Nucleus accumbens (tissue), 56 donors: ENCODE measurements at places on chromosomes 2 and 18.

DNA sequence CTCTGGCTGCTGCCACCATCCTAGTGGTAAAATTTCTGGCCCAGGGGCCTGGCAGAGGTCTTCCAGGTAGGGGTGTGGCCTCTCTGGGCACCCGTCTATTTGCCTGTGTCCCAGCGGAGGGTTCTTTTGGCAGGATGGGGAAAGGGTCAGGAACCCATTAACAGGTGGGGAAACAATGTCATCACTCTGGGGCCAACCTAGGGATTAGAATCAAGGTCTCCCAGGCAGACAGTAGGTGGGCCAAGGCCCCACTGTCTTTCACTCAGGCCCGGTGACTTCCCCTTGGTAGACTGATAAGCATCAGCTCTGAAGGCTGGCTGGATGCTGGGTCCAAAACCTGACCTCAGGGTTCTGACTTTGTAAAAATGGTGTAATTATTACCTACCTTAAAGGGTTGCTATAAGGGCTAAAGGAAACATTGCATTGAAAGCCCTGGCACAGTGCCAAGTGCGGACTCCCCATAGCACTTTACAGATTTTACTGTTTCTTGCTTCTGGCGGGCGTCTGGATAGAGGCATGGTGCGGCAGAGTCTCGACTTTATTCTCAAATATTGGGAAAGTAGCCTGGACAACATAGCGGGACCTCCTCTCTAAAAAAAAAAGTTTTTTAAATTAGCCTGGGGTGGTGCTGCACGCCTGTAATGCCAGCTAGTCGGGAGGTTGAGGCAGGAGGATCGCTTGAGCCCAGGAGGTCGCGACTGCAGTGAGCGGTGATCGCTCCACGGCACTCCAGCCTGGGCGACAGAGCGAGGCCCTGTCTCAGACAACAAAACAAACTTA is 2.2 kb downstream of the LBX2 start:
- DNase-seq = no peak

DNA sequence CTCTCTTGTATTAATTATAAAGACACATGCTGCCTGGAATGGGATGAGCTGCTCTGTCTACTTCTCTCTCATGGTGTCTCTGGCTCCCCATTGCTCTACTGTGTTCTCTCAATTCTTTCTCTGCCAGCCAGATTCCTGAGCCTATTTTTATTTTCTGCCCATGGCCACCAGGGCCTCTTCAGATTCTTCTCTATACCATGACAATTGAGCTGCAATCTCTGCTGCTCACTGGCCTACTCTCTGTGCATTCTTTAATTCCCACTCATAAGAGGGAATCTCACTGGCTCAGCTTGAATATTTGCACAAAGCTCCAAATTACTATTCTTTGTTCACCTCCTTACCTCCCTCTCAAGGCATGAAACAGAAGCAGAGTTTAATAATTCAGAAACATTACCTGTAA is 161.4 kb upstream of the GULP1 start:
- DNase-seq = no peak

DNA sequence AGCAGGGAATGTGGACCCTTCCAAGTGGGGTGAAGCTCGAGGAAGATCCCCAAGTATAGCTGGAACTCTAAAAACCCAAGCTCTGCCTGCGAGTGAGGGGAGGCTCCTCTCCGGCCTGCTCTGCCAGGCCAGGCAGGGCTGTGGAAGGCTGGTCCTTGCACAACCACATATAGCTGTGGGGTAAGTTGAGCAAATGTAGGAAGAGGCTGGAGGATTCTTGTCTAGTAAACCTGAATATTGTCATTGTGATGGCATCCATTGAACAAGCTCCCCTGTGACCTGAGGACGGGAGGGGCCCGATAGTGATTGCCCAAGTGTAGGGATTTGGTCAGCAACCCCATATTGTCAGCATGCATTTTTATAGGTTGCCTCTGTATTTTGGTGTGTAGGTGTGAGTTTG is 103.0 kb downstream of the ACKR3 start:
- DNase-seq = no peak

DNA sequence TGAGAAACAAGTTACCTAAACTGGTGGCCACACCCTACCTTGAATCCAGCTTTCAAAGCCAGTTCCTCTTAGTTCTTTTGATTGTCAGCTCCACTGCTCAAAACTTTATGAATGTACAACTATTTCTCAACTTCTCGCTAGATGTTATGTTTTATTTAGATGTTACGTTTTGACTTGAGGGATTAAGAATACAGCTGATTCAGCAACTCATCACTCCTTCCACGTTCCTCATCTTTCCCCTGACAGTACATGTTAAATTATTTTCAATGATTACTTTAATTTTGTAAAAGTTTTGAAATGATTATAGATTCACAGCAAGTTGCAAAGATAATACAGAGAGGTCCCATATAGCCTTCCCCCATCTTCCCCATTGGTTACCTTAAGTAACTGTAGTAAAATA is 553.4 kb downstream of the GALR1 start:
- no peak for DNase-seq

- DNase-seq = no peak
Measured at GRCh38 chr2:46306330-46306751, 9.1 kb downstream of the EPAS1 start.

- no peak for DNase-seq
Measured at GRCh38 chr18:10038268-10038667, 124.5 kb downstream of the VAPA start.

GRCh38 chr2:48200620-48201293 is 294.5 kb upstream of the FBXO11 start:
- DNase-seq = no peak

DNA sequence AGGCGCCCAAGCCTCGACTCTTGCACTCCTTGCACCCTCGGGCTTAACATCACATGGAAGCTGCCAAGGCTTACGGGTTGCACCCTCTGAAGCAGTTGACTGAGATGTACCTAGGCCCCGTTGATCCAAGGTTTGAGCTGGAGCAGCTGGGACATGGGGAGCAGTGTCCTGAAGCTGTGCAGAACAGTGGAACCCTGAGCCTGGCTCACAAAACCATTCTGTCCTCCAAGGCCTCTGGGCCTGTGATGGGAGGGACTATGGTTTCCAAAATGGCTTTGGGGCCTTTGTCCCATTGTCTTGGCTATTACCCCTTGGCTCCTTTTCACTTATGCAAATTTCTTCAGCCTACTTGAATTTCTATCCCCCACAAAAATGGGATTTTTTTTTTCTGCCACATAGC is 454.0 kb downstream of the PIK3C3 start:
- DNase-seq = no peak

- no peak for DNase-seq
Measured at GRCh38 chr18:10490401-10491165, 35.2 kb upstream of the NAPG start.

DNA sequence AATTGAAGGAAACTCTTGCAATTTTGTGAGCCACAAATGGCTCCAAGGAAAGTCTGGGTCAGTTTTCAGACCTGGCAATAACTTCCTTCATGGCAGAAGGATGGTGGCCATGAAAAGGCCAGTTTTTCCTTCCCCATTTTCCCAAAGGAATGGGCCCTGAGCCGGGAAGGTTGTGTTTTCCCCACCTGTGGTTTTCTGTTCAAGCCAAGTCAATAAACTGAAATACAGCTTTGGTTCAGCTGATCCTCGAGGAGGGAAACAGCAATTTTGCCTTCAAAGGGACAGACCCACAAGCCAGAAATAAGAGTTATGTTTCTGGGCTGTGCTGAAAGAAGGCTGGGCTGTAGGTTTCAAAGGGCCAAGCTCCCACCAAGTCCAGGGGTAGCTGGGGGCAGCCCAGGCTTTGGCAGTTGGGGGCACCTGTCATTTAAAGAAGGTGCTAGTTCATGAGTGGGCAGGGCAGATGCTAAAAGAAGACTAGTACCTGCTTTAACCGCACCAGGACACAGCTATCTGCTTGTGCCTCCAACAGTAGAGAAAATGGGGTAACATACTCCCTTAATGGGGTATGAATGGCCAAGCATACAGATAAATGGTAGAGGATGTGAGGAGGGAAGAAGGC is 97.0 kb downstream of the TTC32 start:
- DNase-seq = no peak

- DNase-seq = no peak
Measured at GRCh38 chr18:32760391-32760790, 12.4 kb downstream of the KLHL14 start.

DNA sequence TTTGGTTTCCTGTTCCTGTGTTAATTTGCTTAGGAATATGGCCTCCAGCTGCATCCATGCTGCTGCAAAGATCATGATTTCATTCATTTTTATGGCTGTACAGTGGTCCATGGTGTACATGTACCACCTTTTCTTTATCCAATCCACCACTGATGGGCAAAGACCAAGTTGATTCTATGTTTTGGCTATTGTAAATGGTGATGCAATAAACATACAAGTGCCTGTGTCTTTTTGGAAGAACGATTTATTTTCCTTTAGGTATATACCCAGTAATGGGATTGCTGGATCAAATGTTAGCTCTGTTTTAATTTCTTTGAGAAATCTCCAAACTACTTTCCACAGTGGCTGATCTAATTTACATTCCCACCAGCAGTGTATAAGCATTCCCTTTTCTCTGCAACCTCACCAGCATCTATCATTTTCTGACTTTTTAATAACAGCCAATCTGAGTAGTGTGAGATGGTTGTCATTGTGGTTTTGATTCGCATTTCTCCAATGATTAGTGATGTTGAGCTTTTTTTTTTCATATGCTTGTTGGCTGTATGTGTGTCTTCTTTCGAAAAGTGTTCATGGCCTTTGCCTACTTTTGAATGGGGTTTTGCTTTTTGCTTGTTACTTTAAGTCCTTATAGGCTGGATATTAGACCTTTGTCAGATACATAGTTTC is 19.4 kb downstream of the EXOC6B start:
- no peak for DNase-seq

GRCh38 chr2:45932278-45932975 is 281.0 kb downstream of the PRKCE start:
- no peak for DNase-seq

GRCh38 chr2:150487537-150488429 is at the start of gene RND3:
Gene RND3, minus strand, starts transcription at chr2:150487667. Its CDS starts 250 bp downstream, at chr2:150487417.
- DNase-seq = peak; percentile 48

GRCh38 chr2:101082998-101083397 is 68.2 kb downstream of the TBC1D8 start:
- DNase-seq = no peak

- DNase-seq = no peak
Measured at GRCh38 chr2:132607426-132608090, 62.4 kb downstream of the LYPD1 start.

DNA sequence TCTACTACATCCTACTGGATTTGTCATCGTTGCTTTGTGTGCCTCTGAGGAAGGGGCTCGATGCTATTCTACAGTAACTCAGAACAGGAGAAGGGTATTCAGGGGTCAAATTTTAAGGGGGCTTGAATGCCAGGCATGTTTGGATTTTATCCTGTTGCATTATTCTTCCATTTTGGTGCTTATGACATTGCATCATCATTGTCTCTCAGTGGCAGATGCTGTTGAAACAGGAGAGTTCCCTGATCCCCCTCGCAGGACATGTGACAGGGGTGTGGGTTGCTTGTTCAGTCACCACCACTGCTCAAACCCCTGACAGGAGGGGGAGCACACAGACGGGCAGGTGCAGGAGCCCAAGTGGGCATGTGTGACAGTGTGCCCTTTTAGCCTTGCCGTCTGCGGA is 156.7 kb downstream of the SLC4A3 start:
- DNase-seq = no peak

GRCh38 chr2:101111262-101111838 is 39.8 kb downstream of the TBC1D8 start:
- DNase-seq = no peak

- no peak for DNase-seq
Measured at GRCh38 chr2:181690860-181691259, 10.5 kb upstream of the NEUROD1 start.

- DNase-seq = no peak
Measured at GRCh38 chr2:111884592-111884964, 585 bp upstream of the ANAPC1 start.

GRCh38 chr2:171718720-171719119 is 31.5 kb downstream of the DYNC1I2 start:
- no peak for DNase-seq

GRCh38 chr2:33377048-33377447 is 99.4 kb upstream of the RASGRP3 start:
- no peak for DNase-seq

- DNase-seq = no peak
Measured at GRCh38 chr2:168787782-168788376, 14.6 kb upstream of the NOSTRIN start.

- DNase-seq = no peak
Measured at GRCh38 chr2:181190711-181191110, 210.3 kb downstream of the UBE2E3 start.

DNA sequence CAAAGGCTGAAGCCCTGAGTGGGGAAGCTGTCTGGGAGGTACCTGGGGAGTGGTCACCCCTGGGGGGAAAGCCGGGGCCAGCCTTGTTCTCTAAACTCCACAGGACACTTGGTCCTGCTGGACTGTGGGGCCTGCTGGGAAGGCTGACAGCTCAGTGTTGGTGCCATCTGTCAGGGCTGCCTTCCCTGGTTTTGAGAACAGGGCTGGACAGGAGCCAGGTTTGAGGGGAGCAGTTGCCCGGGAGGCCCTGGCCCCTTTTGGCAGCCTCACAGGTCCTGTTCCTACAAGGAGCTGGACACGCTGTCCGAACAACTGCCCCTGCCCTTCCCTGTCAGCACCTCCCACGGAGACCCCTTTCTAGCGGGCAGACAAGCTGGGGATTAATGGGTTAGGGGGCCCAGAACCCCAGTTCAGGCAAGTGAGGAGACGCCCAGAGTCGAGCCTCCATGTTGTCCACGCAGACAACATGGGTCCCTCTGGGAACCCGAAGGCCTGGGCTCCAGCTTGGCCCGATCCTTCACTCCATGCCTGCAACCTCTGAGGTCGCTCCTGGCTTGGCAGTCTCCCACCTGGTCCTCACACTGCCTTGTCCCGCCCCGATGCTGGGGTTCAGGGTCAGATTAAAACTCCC is 40.8 kb downstream of the ATOH8 start:
- DNase-seq = no peak

GRCh38 chr18:44388329-44388728 is 292.4 kb upstream of the SETBP1 start:
- DNase-seq = no peak

DNA sequence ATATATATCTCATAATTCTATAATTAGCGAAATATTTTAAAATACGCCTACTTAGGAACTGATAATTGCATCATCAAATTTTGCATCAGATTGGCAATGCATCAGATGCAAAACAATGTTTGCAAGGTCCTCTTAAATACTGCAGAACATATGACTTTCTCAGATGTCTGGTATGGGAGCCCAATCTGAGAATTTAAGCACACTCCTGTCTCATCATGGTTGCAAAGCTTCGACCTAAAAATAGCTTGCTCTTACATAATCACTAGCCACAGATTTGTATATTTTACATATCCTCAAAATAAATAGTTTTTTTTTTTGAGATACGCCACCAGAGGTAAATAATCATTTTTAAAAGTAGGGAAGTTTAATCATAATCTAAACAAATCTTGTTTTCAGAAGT is 123.2 kb downstream of the CABYR start:
- DNase-seq = no peak

DNA sequence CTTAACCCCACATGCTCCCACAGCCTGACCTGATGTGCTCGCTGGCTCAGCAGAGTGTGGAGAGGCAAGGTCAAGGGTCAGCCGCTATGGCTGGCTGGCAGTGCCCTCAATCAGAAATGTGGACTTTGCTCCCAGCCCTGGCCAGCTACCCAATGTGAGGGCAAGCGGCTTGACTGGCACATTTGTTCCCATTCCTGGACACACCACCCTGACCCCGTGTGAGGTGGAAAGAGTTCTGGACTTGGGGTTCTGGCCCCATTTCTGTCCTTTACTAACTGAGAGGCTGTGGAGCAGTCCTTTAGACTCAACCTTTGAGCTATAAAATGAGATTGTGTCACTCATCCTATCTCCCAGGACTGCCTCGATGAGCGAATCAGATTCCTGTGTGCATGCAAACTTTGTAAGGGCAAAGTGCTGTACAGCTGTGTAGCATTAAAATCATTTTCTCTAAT is 9.1 kb downstream of the THNSL2 start:
- DNase-seq = no peak

- DNase-seq = no peak
Measured at GRCh38 chr2:70830366-70830765, 5.2 kb downstream of the CD207 start.
